ENCODE measurements at places on chromosomes 13 and 19. TPM values are rescaled to one million over a fixed set of nuclear protein-coding genes. Genes with fewer than 3 reads are reported as not detected.

The PCDH20 gene
- not detected for total RNA-seq

The PRRG2 gene
- total RNA-seq: 4.2 TPM

The OPA3 gene
- 5.0 TPM for total RNA-seq

The CABP5 gene
- total RNA-seq: not detected

The RDH8 gene
- not detected for total RNA-seq

The CDC42EP5 gene
- total RNA-seq: 34.8 TPM

The CCDC8 gene
- 0.45 TPM for total RNA-seq

The DIRAS1 gene
- total RNA-seq: not detected

The NLRP4 gene
- total RNA-seq: not detected

The AP1M1 gene
- total RNA-seq: 81.1 TPM

The SYCN gene
- not detected for total RNA-seq

The FOXA3 gene
- total RNA-seq: not detected

The ERICH6B gene
- total RNA-seq: not detected

The MADCAM1 gene
- under 0.01 TPM for total RNA-seq

The PABPC3 gene
- total RNA-seq: 0.09 TPM

The KLK7 gene
- not detected for total RNA-seq

The PSG11 gene
- total RNA-seq: not detected

The ATP8B3 gene
- total RNA-seq: 1.2 TPM
